Caudate nucleus (tissue), 63 donors: ENCODE measurements at places on chromosomes 6 and 20.

- no peak for DNase-seq
Observed at GRCh38 chr20:50721881-50722281, 9.5 kb upstream of the PARD6B start.

- DNase-seq, result no peak
Observed at GRCh38 chr6:7424967-7425807, 35.6 kb downstream of the RIOK1 start.

DNA sequence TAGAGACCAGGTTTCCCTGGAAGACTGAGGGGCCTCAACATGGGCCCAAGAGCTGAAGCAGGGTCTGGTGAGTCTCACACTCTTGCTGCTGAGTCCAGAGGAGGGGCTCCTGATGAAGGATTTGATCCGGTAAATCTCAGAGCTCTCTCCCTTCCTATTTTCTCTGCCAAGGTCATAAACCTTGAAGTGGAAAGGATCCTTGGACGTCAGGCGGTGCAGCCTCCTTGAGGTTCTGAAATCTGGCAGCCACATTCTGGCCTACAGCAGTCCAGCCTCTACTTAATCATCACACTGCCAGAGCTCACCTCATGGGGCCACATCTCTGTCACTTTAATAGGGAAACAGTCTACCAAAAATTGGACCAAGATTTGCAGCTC lies 24.0 kb downstream of the ACSS1 start:
- no peak for DNase-seq

DNA sequence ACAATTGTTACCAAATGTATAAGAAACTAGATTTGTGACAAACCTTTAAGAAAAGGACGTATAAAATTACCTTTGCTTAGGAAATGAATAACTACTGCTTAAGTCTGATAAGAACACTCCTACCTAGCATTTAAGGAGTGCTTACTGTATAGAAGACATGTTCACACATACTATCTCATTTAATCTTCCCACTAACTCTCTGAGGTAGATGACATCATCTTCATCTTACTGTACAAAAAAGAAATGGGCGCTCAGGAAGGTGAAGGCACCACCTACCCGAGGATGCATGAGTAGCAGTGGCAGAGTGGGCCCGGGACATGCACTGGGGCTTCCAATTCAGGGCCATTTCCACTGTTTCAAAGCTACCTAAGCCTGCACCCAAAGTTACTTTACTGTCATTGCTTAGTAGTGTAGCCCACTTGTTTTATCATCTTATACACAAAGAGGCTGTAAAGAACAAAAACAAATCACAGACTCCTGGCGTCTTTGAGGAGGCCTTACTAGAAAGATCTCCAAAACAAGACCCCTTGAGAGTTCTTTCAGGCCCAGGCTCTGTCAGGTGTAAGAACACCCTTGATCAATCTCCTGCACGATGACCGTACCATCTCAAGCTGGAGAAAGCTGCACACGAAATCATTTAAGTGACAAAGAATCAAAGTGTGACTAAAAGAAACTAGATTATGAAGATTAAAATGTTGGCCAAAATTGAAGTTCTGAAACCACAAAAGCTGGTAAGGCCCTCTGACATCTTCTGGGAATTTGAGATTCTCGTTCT lies 128.0 kb downstream of the INSM1 start:
- no peak for DNase-seq

GRCh38 chr20:44485078-44485829 lies 9.6 kb downstream of the TTPAL start:
- DNase-seq, result no peak

DNA sequence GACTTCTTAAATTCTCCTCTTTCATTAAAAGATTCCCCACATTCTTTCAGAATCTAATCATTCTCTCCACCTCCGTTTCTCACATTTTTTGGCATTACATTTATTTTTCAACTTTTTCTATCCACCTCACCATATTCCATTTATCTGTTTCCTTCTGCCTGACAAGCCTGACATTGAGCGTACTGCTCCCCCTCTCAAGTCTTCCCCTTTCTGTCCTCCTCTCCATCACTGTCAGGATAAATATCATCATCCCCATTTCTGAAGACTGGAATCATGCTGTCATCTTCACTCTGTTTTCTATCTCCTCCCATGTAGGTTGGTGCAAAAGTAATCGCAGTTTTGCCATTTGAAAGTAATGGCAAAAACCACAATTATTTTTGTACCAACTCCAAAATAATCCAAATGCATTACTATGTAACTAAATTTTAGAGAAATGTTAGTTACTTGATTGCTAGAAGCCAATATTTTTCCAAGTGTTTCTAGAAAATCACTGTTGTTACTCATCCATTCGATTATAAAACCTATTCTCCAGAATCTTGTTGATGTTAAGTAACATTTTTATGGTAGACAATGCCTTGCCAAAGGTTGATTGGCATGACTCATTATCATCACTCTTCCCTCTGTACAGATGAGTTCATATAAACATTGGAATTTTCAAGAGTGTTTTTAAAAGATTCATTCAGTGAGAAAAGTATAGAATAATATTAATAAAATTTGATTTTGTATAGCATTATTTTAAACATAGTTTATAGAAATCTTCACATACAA lies 292.3 kb upstream of the RNF217 start:
- DNase-seq, result no peak

- no peak for DNase-seq
Observed at GRCh38 chr6:147676495-147677199, 168.2 kb downstream of the SAMD5 start.

DNA sequence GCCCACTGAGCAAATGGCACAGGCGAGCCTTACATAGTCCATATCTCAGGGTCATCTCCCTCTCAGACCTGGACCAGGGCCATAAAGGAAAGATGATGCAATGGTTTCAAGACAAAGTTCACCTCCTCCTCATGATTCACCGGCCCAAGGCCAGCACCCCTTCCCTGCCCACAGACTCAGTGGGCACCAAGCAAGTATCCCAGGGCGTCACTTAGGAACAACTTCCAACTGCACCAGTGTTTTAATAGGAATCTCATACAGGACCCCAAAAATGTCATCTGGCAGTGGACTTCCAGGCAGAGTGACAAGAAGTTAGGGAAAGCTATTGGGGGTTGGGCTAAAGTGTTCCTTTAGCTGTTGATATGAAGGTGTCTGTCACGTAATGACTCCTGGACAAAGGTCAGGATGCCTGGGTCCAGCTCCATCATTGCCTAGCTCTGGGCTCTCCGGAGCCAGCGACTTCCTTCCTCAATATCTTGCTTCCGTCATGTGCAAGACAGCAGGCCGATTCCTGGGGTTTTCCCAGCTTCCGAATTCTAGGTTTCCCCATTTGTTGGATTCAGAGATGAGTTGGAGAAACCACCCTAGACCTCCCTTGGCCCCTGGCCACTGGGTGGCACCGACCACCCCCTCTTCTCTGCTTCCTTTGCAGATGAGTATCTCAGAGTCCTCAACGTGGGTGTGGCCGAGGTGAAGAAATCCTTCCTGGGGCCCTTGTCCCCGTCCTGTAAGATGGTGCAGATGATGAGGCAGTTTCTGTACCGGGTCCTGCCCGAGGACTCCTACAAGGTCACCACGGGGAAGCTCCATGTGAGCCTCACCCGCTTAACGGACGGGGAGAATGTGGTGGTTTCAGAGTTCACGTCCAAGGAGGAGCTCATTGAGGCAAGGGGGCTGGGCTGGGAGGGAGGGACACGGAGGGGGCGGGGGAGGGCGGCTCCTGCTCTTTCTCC lies 21.1 kb downstream of the PNPLA1 start:
- DNase-seq, result no peak

GRCh38 chr20:56391596-56392131 lies 351 bp downstream of the AURKA start:
- no peak for DNase-seq
